Spinal cord (tissue), 10 donors: ENCODE measurements at places on chromosomes 6 and 20. TPM values are rescaled to one million over a fixed set of nuclear protein-coding genes. Genes with fewer than 3 reads are reported as not detected.

- no peak for DNase-seq
Observed at GRCh38 chr20:62741701-62742491, 33.3 kb downstream of the NTSR1 start.

DNA sequence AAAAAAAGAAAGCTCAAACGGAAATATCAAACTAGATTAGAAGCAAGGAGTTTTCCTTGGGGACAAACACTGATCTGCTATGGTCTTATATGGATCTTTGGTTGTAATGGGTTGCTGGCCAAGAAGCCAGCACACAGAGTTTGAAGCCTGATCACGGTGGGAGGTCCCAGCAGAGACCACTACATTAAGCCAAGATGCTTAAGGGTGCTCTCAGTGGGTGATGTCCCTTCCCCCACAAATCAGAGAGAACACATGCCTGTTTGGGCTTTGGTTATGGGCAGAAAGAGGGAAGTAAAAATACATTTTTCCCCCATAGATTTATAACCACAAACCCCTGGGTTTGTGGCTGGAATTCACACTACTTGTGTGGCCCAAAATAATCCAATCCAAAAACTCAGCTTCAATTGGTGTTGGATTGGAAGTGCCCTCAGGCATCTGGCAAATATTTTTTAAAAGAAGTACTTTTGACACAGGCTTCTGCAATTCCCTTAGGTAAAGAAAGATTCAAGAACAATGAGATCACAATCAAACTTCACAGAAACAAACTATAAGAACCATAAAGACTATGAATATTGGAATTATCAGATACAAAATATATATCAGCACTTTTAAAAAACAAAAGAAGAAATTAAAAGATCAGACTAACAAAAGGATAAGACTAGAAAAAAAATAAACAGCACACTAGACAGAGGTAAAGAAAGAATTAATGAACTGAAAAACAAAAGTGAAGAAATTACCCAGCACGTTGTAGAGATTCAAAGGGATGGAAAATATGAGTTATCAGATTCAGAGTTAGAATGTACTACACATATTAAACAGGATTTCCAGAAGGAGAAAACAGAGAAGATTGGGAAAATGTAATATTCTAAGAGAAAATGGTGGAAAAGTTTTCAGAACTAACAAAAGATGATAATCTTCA, 44.7 kb downstream of the ESF1 start:
- DNase-seq = no peak

DNA sequence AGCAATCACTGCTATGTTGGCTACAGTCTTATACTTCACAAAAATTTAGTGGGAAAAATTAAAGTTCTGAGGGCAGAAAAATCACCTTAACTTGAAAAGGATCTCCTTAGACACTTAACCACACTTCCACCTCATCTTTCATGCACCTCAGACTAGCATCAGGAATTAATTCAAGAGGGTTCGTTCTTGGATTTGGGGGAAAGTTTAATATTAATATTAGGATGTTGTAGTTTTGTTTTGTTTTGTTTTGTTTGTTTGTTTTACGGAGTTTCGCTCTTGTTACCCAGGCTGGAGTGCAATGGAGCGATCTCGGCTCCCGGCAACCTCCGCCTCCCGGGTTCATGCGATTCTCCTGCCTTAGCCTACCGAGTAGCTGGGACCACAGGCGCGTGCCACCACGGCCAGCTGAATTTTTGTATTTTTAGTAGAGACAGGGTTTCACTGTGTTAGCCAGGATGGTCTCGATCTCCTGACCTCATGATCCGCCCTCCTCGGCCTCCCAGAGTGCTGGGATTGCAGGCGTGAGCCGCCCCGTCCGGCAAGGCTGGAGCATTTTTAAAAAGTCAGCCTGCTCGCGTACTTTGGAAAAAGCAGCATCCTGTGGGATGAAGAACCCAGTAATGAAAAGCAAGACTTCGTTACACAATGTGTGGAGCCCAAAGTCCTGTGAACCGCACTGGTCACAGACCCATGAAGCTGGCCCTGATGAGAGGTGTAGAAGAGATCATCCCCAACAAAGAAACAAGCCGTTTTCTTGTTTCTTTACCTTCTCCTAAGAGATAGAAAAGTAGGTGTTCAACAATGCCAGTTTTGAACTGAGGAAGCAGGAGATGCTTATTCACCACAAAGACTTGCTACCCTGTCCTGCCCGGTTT, 194.9 kb downstream of the GPX5 start:
- DNase-seq = no peak

GRCh38 chr6:72031471-72031870, 145.1 kb downstream of the RIMS1 start:
- no peak for DNase-seq

- no peak for DNase-seq
Observed at GRCh38 chr20:23425129-23425528, 3.8 kb upstream of the NAPB start.

- no peak for DNase-seq
Observed at GRCh38 chr6:138400326-138400725, 3.7 kb upstream of the HEBP2 start.

TPMT gene
- total RNA-seq = 17.9 TPM

TEAD3 gene
- 6.4 TPM for total RNA-seq

ARMH2 gene
- 1.1 TPM for total RNA-seq
